ENCODE measurements at places on chromosomes 6 and 20. TPM values are rescaled to one million over a fixed set of nuclear protein-coding genes. Genes with fewer than 3 reads are reported as not detected.

DNA sequence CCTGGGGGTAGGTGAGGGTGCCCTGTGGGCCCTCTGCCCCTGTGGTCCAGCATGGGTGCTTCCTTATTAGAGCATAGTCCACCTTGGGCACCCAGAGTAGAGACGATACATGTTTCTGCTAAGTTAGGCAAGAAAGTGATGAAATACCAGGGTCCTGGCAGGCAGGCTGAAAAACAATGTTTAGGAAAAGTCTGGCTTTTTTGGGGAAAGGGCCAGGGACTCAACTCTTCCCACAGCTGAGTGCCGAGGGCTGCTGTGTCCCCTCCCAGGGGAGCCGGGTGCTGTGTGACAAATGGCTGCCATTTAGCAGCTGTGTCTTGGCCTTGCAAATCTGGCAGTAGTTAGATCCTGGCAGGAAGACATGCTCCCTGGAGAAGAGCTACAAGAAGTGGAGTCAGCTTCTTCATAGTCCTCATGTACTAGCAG lies 61.5 kb downstream of the RREB1 start:
- DNase-seq, result no peak
- no peaks in the 10 kb centered on the region for H3K27me3 ChIP-seq
- H3K4me3 ChIP-seq, result no peak overlapping the region
- no peaks in the 10 kb centered on the region for H3K36me3 ChIP-seq

GRCh38 chr20:31560746-31561598 lies 44.1 kb upstream of the ID1 start:
- peak overlapping the region; percentile 88 for H3K27ac ChIP-seq
- peaks cover 3% of the 10 kb centered on the region for H3K27me3 ChIP-seq
- H3K36me3 ChIP-seq, result peaks cover 15% of the 10 kb centered on the region
- no peak overlapping the region for H3K4me3 ChIP-seq
- H3K4me1 ChIP-seq, result peaks cover 19% of the 10 kb centered on the region

DNA sequence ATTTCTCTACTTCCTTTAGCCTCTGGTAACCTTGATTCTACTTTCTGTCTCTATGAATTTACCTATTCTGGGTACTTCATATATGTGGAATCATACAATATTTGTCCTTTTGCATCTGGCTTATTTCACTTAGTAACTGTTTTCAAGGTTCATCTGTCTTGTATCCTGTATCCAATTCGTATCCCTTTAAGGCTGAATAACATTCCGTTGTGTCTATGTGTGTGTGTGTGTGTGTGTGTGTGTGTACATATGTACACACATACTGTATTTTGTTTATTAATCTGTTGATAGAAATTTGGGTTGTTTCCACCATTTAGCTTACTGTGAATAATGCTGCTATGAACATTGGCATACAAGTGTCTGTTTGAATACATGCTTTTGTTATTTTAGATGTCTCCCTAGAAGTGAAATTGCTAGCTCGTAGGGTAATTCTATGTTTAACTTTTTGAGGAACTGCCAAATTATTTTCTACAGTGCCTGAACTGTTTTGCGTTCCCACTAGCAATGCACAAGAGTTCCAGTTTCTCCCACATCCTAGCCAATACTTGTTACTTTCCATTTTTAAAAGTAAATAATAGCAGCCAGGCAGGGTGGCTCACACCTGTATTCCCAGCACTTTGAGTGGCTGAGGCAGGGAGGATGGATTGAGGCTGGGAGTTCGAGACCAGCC lies 17.7 kb downstream of the SENP6 start:
- H3K36me3 ChIP-seq, result peaks cover 19% of the 10 kb centered on the region
- H3K4me3 ChIP-seq, result no peak overlapping the region
- H3K27ac ChIP-seq, result no peak overlapping the region
- no peak for DNase-seq
- no peaks in the 10 kb centered on the region for H3K27me3 ChIP-seq

- peaks cover 43% of the 10 kb centered on the region for H3K4me1 ChIP-seq
- H3K36me3 ChIP-seq, result peaks cover 4% of the 10 kb centered on the region
- H3K4me3 ChIP-seq, result peak overlapping the region; percentile 100
- H3K27me3 ChIP-seq, result peaks cover 4% of the 10 kb centered on the region
Measured at GRCh38 chr6:118893064-118893806, 717 bp upstream of the ASF1A start.

DNA sequence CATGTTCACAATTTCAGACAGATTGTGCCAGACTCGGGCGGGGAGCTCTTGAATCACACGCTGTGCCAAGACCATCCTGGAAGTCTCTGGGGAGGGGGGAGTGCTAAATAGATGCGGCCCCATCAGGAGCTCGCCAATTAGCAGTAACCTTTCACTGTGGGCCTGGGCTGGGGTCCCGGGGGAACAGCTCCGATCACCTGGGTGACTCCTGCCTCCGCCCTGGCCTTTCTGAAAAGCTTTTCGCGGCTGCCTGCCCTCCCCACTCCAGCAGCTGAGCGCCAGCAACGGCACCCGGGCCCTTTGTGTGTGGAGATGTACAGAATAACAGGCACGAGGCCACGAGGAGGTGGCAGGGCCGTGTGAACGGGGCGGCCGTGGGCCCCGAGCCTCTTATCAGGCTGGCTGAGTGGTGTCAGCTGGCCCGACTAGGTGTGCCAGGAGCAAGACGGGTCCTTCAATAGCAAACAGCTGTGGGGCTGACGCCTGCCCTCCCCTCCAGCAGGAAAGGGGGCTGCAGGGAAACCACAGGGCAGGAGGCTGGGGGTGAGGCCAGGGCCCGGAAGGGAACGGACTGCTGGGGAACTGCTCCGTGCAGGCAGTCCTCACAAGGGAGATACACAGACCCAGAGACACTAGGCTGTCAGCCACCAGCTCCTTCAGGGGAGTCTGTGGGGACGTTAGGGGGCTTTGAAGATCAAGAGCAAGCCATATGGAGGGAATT lies 56.8 kb downstream of the NOL4L start:
- H3K27me3 ChIP-seq, result peaks cover 2% of the 10 kb centered on the region
- peaks cover 57% of the 10 kb centered on the region for H3K4me1 ChIP-seq
- no peak for DNase-seq
- peak overlapping the region; percentile 97 for H3K27ac ChIP-seq
- H3K36me3 ChIP-seq, result no peaks in the 10 kb centered on the region

C20orf204 gene
- total RNA-seq, result 2.3 TPM

DNA sequence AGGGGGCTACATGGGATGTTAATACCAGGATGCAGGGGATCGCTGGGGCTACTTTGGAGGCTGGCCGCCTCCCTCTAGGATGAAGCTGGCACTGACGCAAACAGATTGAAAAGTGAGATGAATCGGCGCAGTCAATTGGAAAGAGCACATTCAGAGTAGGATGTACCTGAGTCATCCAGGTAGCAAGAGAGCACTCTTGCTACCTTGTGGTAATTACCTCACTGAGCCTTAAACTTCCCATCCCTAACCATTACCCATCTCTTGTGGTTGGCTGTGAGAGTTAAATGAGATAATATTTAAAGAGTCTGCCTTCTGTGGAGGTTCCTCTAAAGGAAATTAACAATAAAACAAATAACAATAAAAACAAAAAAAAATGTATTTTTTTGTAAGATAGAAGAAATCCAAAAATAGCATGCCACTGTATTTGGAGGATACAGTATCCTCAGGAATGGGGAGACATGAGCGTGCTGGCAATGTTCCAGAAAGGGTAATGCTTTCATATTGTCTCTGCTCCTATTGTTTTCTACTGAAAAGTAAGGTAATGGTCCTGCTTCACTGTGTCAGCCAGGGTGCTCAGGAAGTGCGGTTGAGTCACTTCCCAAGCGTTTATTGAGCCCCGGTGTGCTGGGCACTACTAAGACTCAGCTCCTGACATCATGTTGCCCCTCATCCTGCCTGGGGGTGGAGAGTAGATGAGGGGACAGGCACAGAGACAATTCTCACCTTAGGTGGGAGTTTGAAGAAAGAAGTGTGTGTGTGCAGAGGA lies 301.1 kb downstream of the EYA4 start:
- no peak overlapping the region for H3K4me3 ChIP-seq
- peaks cover 56% of the 10 kb centered on the region for H3K27me3 ChIP-seq
- H3K27ac ChIP-seq, result no peak overlapping the region

- H3K36me3 ChIP-seq, result no peaks in the 10 kb centered on the region
- no peak overlapping the region for H3K27ac ChIP-seq
- no peaks in the 10 kb centered on the region for H3K27me3 ChIP-seq
- H3K4me1 ChIP-seq, result peaks cover 32% of the 10 kb centered on the region
- no peak for DNase-seq
Measured at GRCh38 chr6:163298079-163298830, 116.3 kb upstream of the QKI start.

DNA sequence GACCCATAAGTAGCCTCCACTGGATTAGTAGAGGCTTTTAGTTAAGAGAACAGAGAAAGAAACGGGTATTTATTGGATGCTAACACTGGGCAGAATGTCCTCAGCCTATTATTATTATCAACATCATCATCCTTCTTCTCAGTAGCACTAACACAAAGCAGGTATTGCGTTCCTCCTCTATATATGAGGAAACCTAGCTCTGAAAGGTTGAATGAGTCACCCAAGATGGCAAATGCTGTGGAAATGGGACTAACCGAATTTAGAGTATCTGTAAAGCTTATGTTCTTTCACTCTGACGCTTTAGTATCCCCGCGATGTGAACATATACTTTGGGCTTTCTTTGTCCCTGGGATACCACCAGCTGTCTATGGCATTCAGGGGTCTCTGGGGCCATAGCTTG lies 77.0 kb downstream of the ADTRP start:
- H3K4me3 ChIP-seq, result no peak overlapping the region
- no peaks in the 10 kb centered on the region for H3K27me3 ChIP-seq
- no peak for DNase-seq
- no peaks in the 10 kb centered on the region for H3K4me1 ChIP-seq
- no peak overlapping the region for H3K27ac ChIP-seq
- H3K36me3 ChIP-seq, result no peaks in the 10 kb centered on the region

- no peak overlapping the region for H3K4me3 ChIP-seq
- H3K27ac ChIP-seq, result peak overlapping the region; percentile 36
- no peaks in the 10 kb centered on the region for H3K27me3 ChIP-seq
- DNase-seq, result no peak
Measured at GRCh38 chr20:50475681-50476292, 34.4 kb upstream of the PTPN1 start.

DNA sequence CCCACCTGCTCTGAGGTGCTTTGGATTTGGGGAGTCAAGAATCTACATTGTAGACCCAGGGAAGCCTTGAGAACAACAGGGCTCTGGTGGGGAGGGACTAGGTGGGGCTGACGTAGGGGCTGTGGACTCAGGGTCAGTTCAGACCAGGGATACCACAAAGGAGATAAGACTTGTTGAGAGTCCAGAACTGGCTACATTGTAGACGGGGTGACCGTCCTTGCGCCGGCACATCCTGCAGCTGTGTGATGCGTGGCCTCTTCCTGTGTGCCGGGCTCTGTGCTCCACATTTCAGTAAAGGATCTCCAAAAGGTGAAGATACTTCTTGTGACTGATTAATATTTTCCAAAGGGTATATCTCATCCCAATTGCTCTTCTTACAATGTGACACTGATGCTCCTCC lies 9.8 kb upstream of the TLDC2 start:
- H3K4me1 ChIP-seq, result peaks cover 14% of the 10 kb centered on the region
- no peaks in the 10 kb centered on the region for H3K36me3 ChIP-seq
- no peak overlapping the region for H3K27ac ChIP-seq
- H3K27me3 ChIP-seq, result peaks cover 19% of the 10 kb centered on the region
- peak overlapping the region; percentile 82 for H3K4me3 ChIP-seq

- no peak for DNase-seq
- H3K36me3 ChIP-seq, result no peaks in the 10 kb centered on the region
- H3K4me1 ChIP-seq, result peaks cover 21% of the 10 kb centered on the region
- no peaks in the 10 kb centered on the region for H3K27me3 ChIP-seq
- no peak overlapping the region for H3K4me3 ChIP-seq
Measured at GRCh38 chr20:53875452-53875851, 194.9 kb downstream of the BCAS1 start.

GRCh38 chr6:378958-379409 lies 12.6 kb upstream of the IRF4 start:
- H3K27me3 ChIP-seq, result peaks cover 26% of the 10 kb centered on the region
- H3K36me3 ChIP-seq, result peaks cover 6% of the 10 kb centered on the region
- no peak overlapping the region for H3K27ac ChIP-seq
- no peaks in the 10 kb centered on the region for H3K4me1 ChIP-seq

ESR1 gene
- total RNA-seq, result not detected

GRCh38 chr20:58145506-58146080 lies 82.9 kb downstream of the ANKRD60 start:
- H3K36me3 ChIP-seq, result peaks cover 2% of the 10 kb centered on the region
- peaks cover 18% of the 10 kb centered on the region for H3K27me3 ChIP-seq
- no peak overlapping the region for H3K4me3 ChIP-seq

ZNF292 gene
- total RNA-seq, result 55.2 TPM

GRCh38 chr6:13407709-13408695 lies 79.4 kb downstream of the GFOD1 start:
- no peak overlapping the region for H3K4me3 ChIP-seq
- H3K4me1 ChIP-seq, result peaks cover 17% of the 10 kb centered on the region
- no peaks in the 10 kb centered on the region for H3K27me3 ChIP-seq
- no peak for DNase-seq
- no peak overlapping the region for H3K27ac ChIP-seq

NOTCH4 gene
- total RNA-seq, result 6.3 TPM

GPLD1 gene
- total RNA-seq, result 4.7 TPM

GJA10 gene
- total RNA-seq, result not detected

SLC52A3 gene
- not detected for total RNA-seq

GRCh38 chr6:159969921-159970320 lies 1.0 kb downstream of the IGF2R start:
- peak overlapping the region; percentile 92 for H3K4me3 ChIP-seq
- H3K27ac ChIP-seq, result peak overlapping the region; percentile 90
- DNase-seq, result peak; percentile 45
- H3K4me1 ChIP-seq, result peaks cover 54% of the 10 kb centered on the region
- H3K36me3 ChIP-seq, result no peaks in the 10 kb centered on the region

SMPDL3A gene
- 3.6 TPM for total RNA-seq

- H3K27me3 ChIP-seq, result no peaks in the 10 kb centered on the region
- peaks cover 5% of the 10 kb centered on the region for H3K36me3 ChIP-seq
- no peak for DNase-seq
- peaks cover 48% of the 10 kb centered on the region for H3K4me1 ChIP-seq
- H3K27ac ChIP-seq, result peak overlapping the region; percentile 94
- peak overlapping the region; percentile 89 for H3K4me3 ChIP-seq
Measured at GRCh38 chr6:159727717-159728445, 575 bp downstream of the WTAP start.

DNA sequence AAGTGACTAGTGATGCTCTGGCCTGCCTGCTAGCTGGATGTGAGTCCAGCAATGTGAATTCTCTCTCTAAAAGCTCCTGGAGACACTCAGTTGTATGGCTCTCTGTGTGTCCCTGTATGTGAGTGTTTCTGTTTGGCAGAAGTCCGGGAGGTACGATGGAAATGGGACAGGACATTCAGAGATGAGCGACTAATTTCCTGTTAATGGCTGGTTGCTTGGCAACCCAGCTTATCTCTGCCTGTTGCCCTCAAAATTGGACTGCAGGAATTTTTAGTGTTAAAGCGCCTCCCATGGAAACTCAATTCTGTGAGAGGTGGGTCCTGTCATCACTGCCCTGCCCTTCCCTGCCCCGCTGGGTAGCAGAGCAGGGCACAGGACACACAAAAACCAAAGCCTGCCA lies 136.8 kb upstream of the LRFN2 start:
- H3K4me1 ChIP-seq, result peaks cover 54% of the 10 kb centered on the region
- H3K27me3 ChIP-seq, result no peaks in the 10 kb centered on the region
- no peaks in the 10 kb centered on the region for H3K36me3 ChIP-seq
- H3K27ac ChIP-seq, result no peak overlapping the region
- no peak overlapping the region for H3K4me3 ChIP-seq

CD24 gene
- 352 TPM for total RNA-seq

- H3K27ac ChIP-seq, result peak overlapping the region; percentile 57
- no peaks in the 10 kb centered on the region for H3K36me3 ChIP-seq
- H3K4me3 ChIP-seq, result no peak overlapping the region
- peaks cover 14% of the 10 kb centered on the region for H3K4me1 ChIP-seq
Measured at GRCh38 chr6:168385037-168385759, 55.8 kb upstream of the SMOC2 start.

ADGRB3 gene
- total RNA-seq, result 5.1 TPM

- peaks cover 12% of the 10 kb centered on the region for H3K4me1 ChIP-seq
- peaks cover 92% of the 10 kb centered on the region for H3K27me3 ChIP-seq
- DNase-seq, result no peak
- H3K4me3 ChIP-seq, result no peak overlapping the region
- no peak overlapping the region for H3K27ac ChIP-seq
- peaks cover 8% of the 10 kb centered on the region for H3K36me3 ChIP-seq
Measured at GRCh38 chr6:28203201-28203600, 21.9 kb upstream of the ZSCAN9 start.

All from neural crest cell (in vitro differentiated cells).